Stomach (tissue), 19 donors: ENCODE measurements at places on chromosomes 4 and X. TPM values are rescaled to one million over a fixed set of nuclear protein-coding genes. Genes with fewer than 3 reads are reported as not detected.

- DNase-seq = no peak
- H3K36me3 ChIP-seq = no peaks in the 10 kb centered on the region
- no peaks in the 10 kb centered on the region for H3K27me3 ChIP-seq
- peaks cover 11% of the 10 kb centered on the region for H3K4me1 ChIP-seq
- H3K4me3 ChIP-seq = no peak overlapping the region
- H3K27ac ChIP-seq = peak overlapping the region; percentile 47
Observed at GRCh38 chrX:45758738-45759397, 558.2 kb upstream of the DIPK2B start.

- no peak overlapping the region for H3K4me3 ChIP-seq
- no peaks in the 10 kb centered on the region for H3K27me3 ChIP-seq
- no peak for DNase-seq
- no peaks in the 10 kb centered on the region for H3K36me3 ChIP-seq
- H3K4me1 ChIP-seq = no peaks in the 10 kb centered on the region
Observed at GRCh38 chrX:41895826-41896225, 27.5 kb downstream of the CASK start.

- H3K4me3 ChIP-seq = no peak overlapping the region
- H3K27me3 ChIP-seq = no peaks in the 10 kb centered on the region
- H3K4me1 ChIP-seq = peaks cover 63% of the 10 kb centered on the region
- no peak overlapping the region for H3K27ac ChIP-seq
- DNase-seq = no peak
Observed at GRCh38 chr4:1244081-1244977, 4.6 kb downstream of the CTBP1 start.

GRCh38 chr4:168483811-168484210 is 3.5 kb upstream of the DDX60L start:
- H3K4me1 ChIP-seq = no peaks in the 10 kb centered on the region
- no peak for DNase-seq
- H3K36me3 ChIP-seq = no peaks in the 10 kb centered on the region
- H3K27me3 ChIP-seq = no peaks in the 10 kb centered on the region
- no peak overlapping the region for H3K27ac ChIP-seq

- no peak for DNase-seq
- H3K4me1 ChIP-seq = no peaks in the 10 kb centered on the region
- H3K36me3 ChIP-seq = no peaks in the 10 kb centered on the region
- no peak overlapping the region for H3K4me3 ChIP-seq
- no peaks in the 10 kb centered on the region for H3K27me3 ChIP-seq
Observed at GRCh38 chr4:161336016-161336530, 827.7 kb downstream of the FSTL5 start.

DNA sequence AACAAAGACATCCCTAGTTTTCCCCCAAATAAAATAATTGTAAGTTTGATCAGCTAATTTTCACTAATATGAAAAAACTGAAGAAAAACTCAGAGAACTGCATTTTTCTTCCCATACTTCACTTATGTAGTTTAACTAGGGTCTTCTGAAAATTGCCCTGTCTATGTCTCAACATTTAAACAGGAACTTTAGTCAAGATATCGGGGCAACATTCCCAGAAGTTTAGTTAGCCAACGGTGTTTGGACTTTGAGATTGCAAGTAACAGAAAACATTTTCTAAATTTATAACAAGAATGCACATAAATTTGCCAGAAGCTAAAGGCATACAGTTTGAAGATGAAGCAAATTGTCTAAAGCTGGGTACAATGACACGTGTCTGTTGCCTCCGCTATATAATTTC is 201.1 kb downstream of the ARAP2 start:
- no peaks in the 10 kb centered on the region for H3K4me1 ChIP-seq
- no peak for DNase-seq
- no peaks in the 10 kb centered on the region for H3K36me3 ChIP-seq
- H3K27ac ChIP-seq = no peak overlapping the region
- no peaks in the 10 kb centered on the region for H3K27me3 ChIP-seq

DNA sequence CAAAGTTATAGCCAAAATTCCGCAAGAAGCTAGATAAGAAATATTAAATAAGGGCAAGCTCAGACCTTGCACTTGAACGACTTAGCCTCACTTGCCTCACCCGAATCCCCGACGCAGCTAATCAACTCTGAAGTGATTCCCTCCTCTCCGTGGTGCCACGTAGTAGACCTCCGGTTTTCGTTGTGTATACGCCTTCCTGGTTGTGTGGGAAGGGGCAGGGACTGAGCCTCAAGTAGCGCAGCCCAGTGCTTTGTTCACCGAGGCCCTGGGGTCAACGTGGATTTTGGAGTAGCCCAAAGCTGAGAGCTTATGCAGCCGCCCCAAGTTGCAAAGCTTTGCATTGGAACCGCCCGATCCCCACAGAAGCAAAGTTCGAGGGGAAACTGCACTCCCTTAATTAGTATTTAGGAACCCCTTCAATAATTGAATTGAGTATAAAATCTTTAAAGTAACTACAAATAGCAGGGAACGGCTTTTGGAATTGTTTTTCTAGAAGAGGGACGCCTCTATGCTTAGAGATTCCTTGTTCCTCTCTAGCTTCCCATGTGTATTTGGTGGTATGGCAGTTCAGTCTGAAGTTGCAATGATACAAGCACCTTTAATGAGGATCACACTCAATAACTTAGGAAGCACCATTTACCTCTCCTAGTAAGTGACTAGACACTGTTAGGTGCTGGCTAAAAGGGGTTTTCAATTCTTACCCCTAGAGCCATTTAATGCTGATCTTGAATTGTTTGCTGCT is 55.7 kb downstream of the LINC00632 start:
- DNase-seq = no peak
- H3K27ac ChIP-seq = no peak overlapping the region
- H3K4me3 ChIP-seq = peak overlapping the region; percentile 39
- H3K27me3 ChIP-seq = no peaks in the 10 kb centered on the region
- no peaks in the 10 kb centered on the region for H3K4me1 ChIP-seq
- H3K36me3 ChIP-seq = no peaks in the 10 kb centered on the region

GRCh38 chrX:37984880-37985279 is 21.5 kb upstream of the SYTL5 start:
- no peak for DNase-seq
- H3K4me1 ChIP-seq = no peaks in the 10 kb centered on the region
- H3K27ac ChIP-seq = no peak overlapping the region

DNA sequence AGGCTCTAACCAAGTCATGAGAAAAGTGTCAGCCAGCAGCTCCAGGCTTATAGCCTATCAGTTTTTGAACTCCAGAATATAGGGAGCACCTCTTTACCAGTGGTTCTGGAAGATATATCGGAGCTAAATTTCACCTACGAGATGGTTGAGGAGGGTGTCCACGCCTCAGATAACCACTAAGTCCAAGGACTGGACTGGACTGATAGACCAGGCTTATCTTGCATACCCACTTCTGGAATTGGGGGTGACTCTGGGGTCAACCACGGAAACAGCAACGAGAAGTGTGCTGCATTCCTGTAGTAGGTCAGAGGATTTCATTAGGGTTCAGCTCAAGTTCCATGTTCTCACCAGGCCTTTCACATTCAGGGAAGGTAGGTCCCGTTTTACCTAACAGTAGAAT is 38.6 kb upstream of the TRPC3 start:
- H3K36me3 ChIP-seq = no peaks in the 10 kb centered on the region
- H3K4me3 ChIP-seq = no peak overlapping the region
- H3K27ac ChIP-seq = no peak overlapping the region

DNA sequence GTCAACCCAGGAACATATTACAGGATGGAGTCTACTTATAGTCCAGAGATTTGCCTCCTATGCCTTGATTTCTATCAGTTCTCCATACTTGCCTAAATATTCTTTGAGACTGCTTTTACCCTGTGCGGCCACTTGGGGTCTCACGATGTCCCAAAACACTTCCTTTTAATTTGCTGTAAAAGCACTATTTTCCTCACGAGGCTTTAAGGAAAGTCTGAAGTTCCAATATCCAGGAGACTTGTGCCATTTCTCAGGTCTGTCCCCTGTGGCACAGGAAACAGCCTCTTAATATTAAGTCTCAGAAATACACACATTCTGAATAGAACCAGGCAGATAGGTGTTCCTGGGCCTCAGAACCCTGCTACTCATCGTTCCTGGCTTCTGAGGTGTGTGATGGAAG is 142.9 kb downstream of the TMEM164 start:
- no peak overlapping the region for H3K4me3 ChIP-seq
- no peaks in the 10 kb centered on the region for H3K36me3 ChIP-seq
- peak overlapping the region; percentile 8 for H3K27ac ChIP-seq
- DNase-seq = no peak
- no peaks in the 10 kb centered on the region for H3K4me1 ChIP-seq
- no peaks in the 10 kb centered on the region for H3K27me3 ChIP-seq

The ANXA10 gene
- 721 TPM for total RNA-seq

The PIM2 gene
- 11.2 TPM for total RNA-seq

The USP51 gene
- not detected for total RNA-seq

The CSN3 gene
- not detected for total RNA-seq
